ENCODE measurements at places on chromosomes 13 and 19.

GRCh38 chr13:45119469-45119990 lies 780 bp upstream of the GTF2F2 start:
- DNase-seq: peak; percentile 20

- DNase-seq: no peak
Measured at GRCh38 chr19:19324059-19324770, 3.6 kb downstream of the MAU2 start.

GRCh38 chr19:55166530-55167268 lies at the start of gene DNAAF3:
TSS of gene DNAAF3 (minus strand) at chr19:55166613. CDS start at chr19:55166413, 200 bp downstream.
- peak; percentile 98 for DNase-seq

GRCh38 chr13:66967811-66968597 lies 262.1 kb downstream of the PCDH9 start:
- no peak for DNase-seq

GRCh38 chr13:90068658-90069057 lies 1278.8 kb upstream of the MIR17HG start:
- no peak for DNase-seq

DNA sequence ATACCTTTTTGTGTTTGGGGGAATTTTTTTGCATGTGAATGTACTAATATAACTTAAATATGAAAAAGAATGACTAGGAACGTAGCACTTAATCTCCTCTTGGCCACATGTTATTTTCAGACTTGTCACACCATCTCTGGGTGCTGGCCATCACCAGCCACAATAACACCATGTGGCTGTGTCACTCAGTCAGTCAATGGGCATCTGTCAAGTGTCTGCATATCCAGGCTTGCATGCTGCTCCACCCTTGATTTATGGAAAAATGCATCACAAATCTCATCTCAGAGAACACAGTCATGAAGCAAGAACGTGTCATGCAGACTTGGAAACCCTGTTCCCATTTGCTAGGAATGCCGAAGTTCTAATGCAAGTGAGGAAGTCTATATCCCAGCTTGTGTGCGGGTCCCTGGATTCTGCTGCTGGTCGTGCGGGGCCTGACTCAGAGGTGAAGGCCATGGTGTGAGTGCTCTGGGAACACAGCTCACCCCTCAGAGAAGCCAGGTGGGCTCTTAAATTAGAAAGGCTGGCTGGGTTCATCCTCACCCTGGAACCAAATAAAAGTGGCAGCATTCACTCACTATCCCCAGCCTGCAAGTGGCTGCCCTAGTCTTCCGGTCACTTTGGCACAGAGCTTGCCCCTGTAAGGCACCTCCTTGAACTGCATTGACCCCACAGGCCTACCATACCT lies 53.6 kb upstream of the ARHGEF7 start:
- DNase-seq: no peak

GRCh38 chr13:74026753-74027152 lies 107.5 kb downstream of the KLF12 start:
- no peak for DNase-seq

- DNase-seq: no peak
Measured at GRCh38 chr19:3335431-3336350, 30.7 kb upstream of the NFIC start.

DNA sequence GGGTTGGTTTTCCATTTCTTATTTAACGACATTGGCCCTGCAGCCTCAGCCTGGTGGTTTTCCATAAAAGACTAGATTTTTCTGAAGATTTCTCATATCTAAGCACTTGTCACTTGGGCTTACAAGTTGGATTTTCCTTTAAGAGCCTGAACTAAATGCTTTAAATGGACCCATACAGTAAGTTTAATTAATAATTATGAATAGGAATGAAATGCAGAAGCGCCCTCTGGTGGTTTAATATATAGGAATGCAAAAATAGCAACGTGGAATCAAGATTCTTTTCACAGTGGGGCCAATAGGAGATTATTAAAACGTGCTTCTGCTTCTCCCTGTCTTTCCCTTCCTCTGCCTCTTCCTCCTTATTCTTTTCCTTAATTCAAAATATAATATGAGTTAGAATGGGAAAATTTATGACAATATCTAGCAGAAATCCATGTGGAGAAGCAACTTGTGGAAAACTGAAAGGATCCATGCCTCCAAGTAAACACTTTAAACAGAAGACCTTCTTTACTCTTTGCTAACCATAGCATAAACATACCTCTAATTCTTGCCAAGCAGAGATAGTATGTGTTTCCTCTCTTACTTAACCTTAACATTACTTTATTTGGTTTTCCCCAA lies 324.0 kb downstream of the GPC5 start:
- peak; percentile 15 for DNase-seq

- no peak for DNase-seq
Measured at GRCh38 chr13:110413676-110414040, 106.6 kb downstream of the COL4A2 start.

- DNase-seq: peak; percentile 4
Measured at GRCh38 chr13:112821340-112822055, 131.7 kb downstream of the ATP11A start.

Measured in HAP-1 (cell line).